ENCODE measurements at places on chromosomes 2 and 18.
A peak's percentile ranks its signal among the peaks of the same experiment; 100 is the strongest.

DNA sequence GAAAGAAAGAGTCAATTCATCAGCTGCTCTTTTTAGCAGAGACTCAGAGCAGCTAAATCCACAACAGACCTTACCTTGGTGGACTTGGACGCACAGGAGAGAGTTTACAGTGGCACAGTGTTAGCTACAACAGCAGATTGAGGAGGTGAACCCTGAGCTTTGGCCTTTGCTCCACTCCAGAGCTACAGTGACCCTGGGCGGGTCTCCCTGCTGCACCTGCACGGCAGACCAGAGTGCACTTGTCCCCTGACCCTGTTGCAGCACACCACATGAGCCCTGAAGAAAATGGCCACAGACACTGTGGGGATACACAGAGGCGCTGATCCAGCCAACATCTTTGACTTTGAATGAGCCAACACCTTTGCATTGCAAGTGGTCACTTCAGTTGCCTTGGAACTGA is 11.0 kb downstream of the SLC19A3 start:
- no peak for DNase-seq

DNA sequence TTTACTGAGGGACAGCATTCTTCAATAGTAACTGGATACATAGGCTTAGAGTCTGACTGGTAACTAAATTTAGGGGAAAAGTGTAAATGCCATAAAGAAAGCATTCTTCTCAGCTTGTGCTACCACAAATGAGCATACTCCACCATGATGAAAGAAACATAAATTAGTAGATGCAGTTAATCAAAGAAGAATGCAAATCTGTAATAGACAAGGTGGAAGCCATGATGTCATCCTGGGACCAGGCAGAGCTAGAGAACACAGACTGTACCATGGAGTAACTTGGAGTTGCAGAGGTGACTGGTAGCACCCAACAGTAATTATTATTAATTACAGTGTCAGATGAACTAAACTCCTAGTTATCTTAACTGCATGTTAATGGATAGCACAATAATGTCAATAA is 51.7 kb downstream of the RBKS start:
- no peak for DNase-seq

- no peak for DNase-seq
Measured at GRCh38 chr2:44305882-44306281, 30.6 kb downstream of the SLC3A1 start.

- peak; percentile 94 for DNase-seq
Measured at GRCh38 chr18:79951545-79952455, at the start of gene SLC66A2. TSS of gene SLC66A2 (minus strand) at chr18:79951653. CDS start at chr18:79950926, 727 bp downstream.

- DNase-seq = no peak
Measured at GRCh38 chr2:23183733-23184132, 201.2 kb upstream of the KLHL29 start.

DNA sequence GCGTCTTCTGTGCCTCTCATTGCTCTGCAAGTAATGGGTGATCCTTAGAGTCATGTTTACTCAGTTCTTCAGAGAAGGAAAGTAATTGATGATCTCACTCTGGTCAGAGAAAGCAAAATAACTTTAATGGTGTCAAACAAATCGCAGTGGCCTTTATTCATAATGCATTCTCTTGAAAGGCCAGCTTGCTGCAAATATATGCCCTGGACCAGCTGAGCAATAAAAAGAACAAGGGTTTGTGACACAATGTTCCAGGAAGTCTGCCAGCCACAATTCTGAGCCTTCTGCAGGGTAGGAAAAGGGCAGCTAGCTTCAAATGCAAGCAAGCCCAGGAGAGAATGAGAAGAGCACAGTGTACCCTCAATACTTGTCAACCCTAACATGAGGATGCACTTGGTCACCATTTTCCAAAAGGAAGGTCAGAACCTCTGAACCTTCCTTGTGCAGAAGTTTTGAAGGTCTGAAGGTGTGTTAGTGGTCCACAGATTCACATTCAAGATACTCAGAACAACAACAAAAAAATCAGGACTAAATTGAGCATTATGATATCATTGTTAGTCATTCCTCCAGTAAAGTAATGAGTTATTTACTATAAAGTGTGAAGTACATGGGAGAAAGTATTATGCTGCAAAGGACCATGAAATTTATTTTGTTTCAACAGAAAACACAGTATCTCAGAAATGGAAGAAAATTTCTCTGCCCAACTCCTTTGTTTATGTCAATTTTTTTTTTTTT is 355.6 kb downstream of the PAX3 start:
- DNase-seq = no peak

- no peak for DNase-seq
Measured at GRCh38 chr2:182907081-182907830, 40.8 kb upstream of the FRZB start.

DNA sequence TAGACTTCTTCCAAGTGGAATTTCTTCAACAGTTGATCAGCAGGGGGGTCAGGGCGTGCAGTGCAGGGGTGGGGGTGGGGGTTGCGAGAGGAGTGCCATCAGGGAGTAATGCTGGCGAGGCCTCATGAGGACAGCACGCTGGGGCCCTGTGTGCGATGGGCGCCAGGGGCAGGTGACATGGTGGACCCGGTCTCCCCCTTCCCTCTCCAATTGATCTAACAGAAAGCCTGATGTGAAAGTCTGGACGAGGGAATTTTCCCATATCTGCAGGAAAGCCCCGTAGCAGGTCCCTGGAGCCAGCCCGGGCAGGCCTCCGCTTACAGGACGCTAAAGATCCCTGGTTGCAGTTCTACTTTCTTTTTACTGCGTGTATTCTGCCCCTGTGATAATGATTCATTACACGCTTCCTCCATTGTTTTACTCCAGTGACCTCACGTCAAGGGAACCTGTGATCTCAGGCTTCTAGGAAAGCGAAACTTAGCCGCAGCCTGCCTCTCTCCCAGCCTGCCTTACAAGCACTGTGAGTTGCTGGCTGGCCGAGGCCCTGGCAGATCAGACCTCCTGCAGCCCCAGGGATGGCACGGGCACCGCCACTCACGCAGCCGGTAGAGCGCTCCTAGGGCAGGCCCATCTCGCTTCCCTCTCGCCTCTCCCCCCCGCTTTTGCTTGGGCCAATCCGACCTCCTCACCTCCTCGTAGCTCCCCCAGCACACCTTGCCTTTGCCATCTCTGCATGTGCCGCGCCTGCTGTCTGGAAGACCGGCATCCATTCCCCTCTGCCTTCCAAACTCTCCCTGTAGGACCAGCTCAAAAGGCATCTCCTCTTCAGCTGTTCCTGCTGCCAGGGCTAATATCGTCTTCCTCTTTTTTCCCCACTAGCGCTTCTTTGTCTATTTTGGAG is 19.2 kb downstream of the NEURL3 start:
- DNase-seq = peak; percentile 77

GRCh38 chr18:13003466-13003896 is 12.3 kb downstream of the CEP192 start:
- no peak for DNase-seq

DNA sequence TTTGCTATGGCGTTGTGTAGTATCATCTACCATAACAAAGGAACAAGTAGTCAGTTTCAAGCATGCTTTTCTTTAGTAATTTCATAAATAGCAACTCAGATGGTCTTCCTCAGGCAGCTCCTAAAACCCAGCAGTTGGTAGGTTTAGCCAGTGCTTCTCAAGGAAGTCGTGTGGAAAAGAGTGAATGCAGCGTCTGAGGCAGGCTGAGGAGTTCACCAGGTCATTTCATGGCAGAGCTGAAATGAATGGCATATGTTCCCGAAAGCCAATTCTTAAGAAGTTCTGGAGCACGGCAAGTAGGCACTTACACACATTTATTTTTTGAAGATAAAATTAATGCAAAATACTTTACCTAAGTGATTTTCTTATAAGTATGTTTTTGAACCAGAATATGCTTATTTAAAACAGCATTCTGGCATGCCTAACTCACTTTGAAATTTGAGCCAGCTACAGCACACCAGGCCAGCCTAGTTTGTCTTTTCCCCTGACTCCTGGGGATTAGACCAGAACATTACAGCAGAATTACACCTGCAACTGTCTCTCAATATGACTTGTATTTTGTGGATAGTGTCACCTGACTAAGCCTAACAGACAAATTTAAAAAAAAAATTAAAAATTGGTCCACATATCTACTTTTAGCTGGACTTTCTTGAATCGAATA is 62.2 kb downstream of the OSBPL6 start:
- DNase-seq = no peak

DNA sequence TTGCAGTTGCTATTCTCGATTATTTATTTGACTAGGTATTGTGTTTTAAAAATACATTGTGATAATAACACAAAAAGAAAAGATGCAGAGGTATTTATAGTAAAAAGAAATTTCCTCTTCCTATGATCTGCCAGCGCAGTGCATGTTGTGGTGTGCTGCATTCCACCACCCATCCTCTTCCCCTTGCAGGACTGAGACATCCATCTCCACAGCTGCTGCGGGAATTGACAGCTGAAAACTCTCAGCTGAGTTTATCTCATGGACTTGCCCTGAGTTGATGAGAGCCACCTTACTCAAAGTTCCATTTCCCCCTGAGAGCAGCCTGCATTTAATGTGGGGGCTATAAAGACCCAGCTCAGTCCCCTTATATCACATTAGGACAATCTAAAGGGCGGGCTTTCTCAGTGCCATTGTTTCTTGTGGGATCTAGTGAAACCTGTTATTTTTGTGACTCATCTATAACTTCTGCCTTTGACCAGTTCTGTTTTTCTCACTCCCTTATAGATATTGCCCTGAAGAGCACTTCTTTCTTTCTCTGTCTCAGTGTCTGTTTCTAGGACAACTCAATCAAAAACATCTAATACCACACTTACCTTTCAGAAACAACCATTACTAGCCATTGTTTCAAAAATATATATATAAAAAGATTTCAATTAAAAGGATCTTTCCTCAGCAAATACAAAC is 698.5 kb downstream of the NR4A2 start:
- no peak for DNase-seq

- DNase-seq = peak; percentile 39
Measured at GRCh38 chr2:44016282-44016681, 20.5 kb upstream of the LRPPRC start.

GRCh38 chr2:3526871-3527270 is 7.5 kb upstream of the ADI1 start:
- no peak for DNase-seq
